ENCODE measurements at places on chromosomes 5 and 9.

- DNase-seq: no peak
Observed at GRCh38 chr5:149447373-149448367, 68.6 kb upstream of the IL17B start.

DNA sequence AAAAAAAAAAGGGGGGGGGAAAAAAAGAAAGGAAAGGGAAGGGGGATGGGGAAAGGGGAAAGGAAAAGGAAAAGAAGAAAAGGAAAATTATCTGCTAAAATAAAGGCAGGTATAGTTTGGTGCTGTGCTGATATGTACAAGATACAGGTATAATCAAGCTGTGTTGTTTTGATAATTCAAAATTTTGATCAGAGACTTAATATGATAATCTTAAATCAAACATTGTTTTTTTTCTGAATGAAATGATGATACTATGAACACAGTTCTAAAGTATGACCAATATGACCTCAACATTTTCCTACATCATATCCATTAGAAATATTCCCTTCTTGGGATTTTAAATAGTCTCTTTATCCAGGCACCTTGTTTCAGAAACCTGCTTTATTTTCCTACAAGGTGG is 115.6 kb upstream of the TRPM3 start:
- no peak for DNase-seq

DNA sequence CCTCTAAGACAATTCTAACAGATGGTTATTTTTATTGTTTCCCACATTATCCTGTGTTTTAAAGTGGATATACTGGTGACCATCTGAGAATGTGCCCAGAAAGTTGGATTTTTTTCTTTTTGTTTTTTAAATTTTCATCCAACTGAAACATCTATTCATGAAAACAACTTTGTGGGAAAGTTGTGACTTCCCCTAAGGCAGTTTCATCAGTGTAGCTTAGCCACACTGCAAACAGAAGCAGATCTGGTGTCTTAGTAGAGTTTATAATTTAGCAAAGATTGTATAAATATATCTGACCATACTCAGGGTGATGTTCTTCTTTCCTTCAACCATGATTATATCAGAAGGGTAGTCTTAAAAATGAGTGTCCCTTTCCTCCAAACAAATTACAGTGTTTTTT is 1241.3 kb downstream of the MAT2B start:
- DNase-seq: no peak

DNA sequence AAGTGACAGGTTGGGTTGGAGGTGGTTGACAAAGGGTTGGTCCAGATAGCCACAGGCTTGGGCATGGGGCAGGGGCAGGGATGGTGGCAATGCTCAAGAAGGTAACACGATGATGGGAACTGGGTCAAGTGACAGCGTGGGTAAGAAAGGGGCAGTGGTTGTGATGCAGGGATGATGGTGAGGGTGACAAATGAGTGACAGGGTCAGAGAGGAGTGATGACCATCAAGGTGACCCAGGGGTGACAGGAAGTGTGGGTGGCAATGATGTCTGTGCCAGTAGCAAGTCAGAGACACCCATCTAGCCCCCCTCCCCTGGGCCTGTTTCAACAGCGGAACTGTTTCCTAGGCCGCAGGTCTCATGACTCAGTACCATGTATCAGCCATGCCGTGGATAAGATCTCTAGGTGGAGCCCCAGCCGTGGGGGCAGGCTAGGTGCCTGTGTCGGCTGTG is 20.5 kb downstream of the AQP3 start:
- DNase-seq: no peak

GRCh38 chr9:94164806-94165549 is 80.7 kb downstream of the PTPDC1 start:
- DNase-seq: no peak

GRCh38 chr9:137029058-137029936 is 1.3 kb upstream of the ABCA2 start:
- no peak for DNase-seq

DNA sequence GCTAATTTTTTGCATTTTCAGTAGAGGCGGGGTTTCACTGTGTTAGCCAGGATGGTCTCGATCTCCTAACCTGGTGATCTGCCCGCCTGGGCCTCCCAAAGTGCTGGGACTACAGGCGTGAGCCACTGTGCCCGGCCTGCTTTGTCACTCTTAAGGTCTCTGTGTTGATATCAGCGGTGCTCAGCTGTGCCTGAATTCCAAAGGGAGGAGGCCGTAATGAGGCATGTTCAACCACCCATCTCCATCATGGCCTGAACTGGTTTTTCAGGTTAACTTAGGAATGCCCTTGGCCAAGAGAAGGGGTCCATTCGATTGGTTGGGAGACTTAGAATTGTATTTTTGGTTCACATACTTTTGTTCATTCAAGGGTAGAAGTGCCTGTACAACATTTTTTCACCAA is 22.0 kb downstream of the HSD17B3 start:
- no peak for DNase-seq

DNA sequence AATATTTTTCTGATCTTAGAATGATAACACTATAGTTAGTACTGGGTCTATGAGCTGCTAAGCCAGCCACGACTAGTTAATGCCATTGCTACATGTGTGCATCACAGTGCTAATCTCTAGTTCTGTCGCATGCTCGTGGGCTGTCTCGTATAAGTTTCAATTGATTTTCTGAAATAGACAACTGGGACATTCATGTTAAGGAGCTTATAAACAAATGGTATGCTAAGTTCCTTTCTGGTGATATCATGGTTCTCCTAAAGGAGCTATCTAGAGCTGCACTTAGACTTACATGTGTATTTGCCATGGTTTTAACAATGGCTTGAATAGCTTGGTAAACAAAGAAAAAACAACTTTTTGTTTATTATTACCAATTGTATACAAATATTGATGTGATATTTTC is 46.2 kb downstream of the F2RL2 start:
- DNase-seq: no peak

DNA sequence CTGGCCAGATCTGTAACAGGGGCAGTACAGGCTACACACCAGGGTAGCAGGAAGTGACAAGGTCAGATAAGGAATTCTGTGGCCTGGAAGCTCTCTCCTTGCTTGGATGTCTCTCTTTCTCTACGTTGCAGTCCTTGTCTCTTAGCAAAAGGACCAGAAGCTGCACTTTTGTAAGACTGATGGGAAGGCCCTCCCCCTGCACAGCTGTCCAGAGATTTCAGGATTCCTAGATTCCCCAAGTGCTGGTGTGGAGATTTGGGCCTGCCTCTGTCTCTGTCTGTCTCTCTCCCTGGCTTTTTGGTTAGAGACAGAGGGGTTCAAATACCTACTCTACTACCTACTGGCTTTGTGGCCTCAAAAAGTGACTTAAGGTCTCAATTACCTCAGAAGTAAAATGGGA is 10.0 kb upstream of the CNTFR start:
- DNase-seq: no peak

DNA sequence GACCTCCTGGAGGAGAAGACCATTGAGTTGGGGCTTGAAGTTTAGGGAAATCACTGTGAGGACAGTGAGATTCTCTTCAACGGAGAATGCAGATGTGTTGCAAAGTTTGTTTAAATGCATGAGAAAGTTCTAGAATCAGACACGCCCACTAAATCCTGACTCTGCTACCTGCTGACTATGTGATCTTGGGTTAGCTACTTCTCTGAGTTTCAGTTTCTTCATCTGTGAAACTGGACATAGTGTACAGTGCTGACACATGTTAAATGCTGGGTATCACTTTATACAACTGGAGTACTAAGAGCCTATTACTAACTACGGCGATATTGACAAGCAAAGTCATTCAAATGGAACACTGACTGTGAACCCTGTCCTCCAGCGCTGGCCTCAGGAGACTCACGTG is 255.5 kb downstream of the HSPA4 start:
- no peak for DNase-seq

- DNase-seq: no peak
Observed at GRCh38 chr5:89707891-89708290, 701.7 kb downstream of the CETN3 start.

DNA sequence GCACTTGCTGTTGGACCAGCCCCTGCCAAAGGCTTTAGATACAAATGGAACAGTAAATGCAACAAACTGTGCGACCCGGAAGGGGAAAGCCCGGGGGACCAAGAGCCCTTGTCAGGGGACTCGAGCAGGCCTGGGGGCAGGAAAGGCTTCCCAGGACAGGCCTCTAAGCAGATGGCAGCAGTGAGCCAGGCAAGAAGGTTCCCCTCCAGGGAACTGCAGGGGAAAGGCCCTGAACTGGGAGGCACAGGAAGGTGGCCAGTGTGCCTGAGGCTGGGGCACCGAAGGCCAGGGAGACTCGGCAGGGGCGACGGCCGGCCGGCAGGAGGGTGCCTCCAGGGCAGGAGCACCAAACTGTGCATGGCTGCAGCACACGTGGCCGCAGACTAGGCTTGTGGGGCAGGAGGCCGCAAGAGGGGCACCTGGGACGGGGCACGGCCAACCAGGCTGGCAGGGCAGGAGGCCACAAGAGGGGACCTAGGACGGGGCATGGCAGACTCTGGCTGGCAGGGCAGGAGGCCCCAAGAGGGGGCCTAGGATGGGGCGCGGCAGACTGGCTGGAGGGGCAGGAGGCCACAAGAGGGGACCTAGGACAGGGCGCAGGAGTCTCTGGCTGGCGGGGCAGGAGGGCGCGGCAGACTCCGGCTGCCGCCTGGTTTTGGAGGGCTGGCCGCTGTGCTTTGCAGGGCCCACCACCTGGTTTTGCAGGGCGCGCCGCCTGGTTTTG is 10.0 kb downstream of the VAV2 start:
- DNase-seq: no peak

DNA sequence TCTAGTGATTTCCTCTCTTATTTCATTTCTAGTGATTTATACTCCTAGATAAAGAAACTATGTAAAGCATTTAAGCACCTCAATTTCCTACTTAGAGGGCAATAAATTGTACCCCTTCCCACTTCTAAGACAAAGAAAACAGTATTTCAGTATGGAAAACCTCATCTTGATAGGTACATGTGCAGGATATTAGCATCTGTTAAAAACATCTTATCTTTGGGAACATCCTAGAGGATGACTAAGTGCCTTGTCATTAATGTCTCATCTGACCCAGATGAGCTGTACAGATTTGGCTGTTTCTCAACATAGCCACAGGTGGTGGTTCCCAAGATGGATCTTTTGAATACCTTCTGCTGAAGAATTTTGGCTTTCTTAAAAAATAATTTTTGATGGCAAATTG is 5.7 kb downstream of the MEGF10 start:
- DNase-seq: no peak

DNA sequence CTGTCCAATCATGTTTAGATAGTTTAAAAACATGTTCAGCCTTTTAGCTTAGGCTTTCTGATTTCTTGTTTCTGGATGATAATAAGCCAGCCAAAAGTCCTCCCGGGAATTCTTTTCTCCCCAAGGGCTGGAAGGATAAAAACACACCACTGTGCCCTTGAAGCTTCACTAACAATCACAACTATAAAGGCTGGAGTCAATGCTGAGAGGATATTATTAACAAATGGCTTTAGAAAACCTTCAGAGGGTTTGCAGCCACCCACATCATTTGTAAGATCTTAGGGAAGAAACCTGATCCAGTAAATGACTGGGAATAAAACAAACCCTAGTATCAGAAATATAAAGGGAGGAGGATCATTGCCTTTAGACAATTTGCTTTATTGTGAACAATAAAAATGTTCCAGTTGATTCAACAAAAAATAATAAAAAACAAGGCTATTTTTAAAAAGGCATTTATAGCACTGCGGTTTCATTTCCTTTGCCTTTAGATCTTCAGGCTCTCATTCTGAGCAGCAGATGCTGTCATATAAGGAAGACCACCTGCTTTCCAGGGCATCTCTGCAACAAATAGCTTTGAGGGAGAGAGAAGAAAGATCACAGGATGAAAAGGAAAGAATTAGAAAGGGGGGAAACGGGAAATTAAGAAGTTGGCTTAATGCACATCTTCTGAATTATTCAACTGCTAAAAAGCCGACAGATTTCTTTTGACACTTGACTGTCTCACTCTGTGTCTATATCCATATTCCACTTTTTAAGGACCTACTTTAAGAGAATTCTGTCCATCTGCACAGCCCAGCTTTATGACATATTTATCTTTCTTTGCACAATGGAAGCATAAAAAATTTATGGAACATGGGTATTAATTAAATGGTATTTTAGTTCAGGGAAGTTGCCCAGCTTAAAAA is 277.2 kb upstream of the SLC24A2 start:
- DNase-seq: peak; percentile 53

GRCh38 chr5:178120607-178121357 is 7.5 kb downstream of the N4BP3 start:
- DNase-seq: no peak

DNA sequence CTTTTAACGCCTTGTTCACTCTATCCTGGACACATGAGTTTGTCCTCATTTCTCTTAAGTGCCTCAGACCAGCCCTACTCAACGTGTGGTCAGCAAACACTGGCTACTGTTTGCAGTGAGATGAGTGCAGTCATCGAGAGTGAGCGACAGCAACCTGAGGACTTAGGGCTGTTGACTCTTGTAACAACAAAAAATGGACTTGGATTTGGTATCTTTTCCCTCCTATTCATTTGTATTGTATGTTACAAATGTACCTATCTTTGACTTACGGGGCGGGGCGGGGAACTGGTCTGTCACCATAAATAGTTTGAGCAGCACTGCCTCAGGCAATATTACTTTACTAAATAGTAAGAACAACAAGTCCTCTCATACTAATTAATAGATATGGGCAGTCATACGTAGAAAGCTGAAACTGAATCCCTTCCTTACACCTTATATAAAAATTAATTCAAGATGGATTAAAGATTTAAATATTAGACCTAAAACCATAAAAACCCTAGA is 84.1 kb downstream of the TLE1 start:
- no peak for DNase-seq

DNA sequence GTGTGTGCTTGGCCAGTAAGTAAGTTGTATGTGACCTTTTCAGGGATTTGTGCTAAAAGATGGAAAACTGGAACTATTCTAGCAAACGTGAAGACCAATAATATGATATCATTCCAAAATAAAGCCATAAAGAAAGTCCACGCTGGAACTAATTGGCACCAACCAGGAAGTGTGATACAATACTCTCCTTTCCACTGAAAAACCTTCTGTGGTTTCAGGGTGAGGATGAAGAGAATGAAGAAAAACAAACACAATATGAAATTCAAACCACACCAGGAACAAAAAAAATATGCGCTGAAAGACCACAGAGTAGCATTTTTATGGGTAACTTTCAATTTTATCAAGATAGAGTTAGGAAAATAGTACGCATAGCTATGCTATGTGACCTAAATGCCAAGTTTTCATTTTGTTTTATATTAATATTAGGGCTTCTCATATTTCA is 105.8 kb downstream of the EFNA5 start:
- DNase-seq: no peak

- no peak for DNase-seq
Observed at GRCh38 chr9:21533597-21533996, 51.5 kb upstream of the IFNE start.

- no peak for DNase-seq
Observed at GRCh38 chr9:133403766-133404453, 13.9 kb downstream of the REXO4 start.

DNA sequence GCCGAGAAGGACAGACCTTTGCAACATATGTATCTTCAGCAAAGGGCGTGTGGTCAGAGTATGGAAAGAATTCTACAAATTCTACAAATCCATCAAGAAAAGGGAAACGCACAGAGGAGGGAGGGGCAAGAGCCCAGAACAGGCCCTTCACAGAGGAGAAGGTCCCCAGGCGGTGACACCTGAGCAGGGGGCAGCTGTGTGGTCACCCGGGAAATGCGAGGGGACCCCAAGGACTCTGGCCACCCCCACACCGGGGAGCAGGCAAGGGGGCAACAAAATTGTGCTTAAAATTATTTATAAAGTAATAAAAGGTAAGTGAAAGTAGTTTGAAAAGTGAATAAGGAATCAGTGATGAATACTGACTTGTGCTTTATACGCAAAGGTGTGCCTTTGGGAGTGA is 17.6 kb downstream of the NACC2 start:
- no peak for DNase-seq
